ENCODE measurements at places on chromosomes 3 and 15. TPM values are rescaled to one million over a fixed set of nuclear protein-coding genes. Genes with fewer than 3 reads are reported as not detected.

Gene IL17RD
- 8.1 TPM for total RNA-seq

GRCh38 chr3:4866866-4867265 is 112.4 kb upstream of the BHLHE40 start:
- DNase-seq, result no peak

Gene RCCD1
- total RNA-seq, result 19.1 TPM

Gene OR5H6
- not detected for total RNA-seq

Gene ROPN1
- total RNA-seq, result not detected

- no peak for DNase-seq
These were observed 52.5 kb upstream of the C15orf61 start for GRCh38 chr15:67468416-67468815.

DNA sequence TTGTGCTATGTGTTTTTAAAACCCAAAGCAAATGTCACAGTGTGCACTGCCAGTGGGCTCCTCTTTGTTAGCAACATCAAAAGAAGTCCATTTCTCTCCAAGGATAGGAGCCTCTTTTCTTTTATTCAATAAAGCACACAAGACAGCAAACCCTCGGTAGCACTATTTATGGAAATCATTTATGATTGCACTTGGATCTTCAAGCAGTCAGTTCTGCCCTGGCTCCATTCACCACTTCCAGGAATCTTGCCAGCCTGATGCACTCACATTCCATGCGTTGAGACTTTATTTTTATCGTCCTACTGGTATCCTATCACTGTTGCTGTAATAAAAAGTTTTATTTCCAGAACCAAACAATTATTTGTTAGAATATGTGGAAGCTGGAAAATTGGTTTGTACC is 412.1 kb downstream of the TBL1XR1 start:
- DNase-seq, result peak; percentile 45

DNA sequence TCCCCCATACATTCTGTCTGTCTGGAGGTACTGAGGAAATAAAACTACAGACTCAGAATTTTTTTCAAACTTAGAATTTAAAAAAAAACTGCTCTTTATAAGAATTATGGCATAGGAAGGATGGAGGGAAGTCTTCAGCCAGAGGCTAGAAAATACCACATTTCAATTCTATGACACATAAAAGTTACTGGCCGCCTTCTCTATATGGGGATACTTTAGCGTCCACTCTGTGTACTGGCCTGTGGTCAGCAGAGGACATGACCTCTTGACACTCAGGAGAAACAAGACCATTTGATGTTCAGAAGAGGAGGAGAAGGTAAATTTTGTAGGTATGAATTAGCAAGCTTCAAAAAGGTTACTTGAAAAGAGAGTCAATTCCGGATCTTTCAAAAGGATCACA is 417.4 kb downstream of the MFSD1 start:
- DNase-seq, result no peak

Gene AADACL2
- total RNA-seq, result not detected

GRCh38 chr3:50167069-50167840 is 12.1 kb downstream of the SEMA3F start:
- no peak for DNase-seq

DNA sequence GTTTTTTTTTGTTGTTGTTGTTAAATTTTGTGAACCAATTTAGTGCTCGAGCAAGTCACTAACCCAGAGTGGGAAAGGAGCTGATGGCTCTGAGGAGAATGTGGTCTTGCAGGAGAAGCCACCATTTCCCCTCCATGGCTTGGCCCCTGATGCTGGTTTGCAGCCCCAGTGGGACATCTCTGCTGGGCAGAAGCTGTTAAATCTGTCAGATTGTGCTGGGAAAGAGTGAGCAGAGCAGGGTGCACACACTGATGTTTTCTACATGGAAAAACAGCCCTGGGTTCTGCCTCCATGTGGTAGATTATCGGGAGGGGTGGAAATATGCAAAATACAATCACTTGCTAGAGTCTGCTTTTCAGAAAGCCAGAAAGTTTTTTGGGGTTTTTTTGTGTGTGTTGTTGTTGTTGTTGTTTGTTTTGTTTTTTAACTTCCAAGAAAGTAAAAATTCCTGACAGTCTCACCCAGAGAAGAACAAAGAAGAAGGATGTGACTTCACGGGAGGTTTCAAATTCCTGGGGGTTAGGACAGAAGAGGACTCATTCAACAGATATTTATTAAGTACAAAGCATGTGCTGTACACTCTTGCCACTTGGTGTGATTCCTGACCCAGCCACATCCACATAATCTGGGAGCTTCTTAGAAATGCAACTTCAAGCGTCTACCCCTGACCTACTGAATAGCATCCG is 133.7 kb downstream of the FOXB1 start:
- DNase-seq, result no peak

- peak; percentile 57 for DNase-seq
These were observed 11.9 kb downstream of the GRM2 start for GRCh38 chr3:51718547-51719409.

- DNase-seq, result no peak
These were observed 63.1 kb upstream of the CSPG5 start for GRCh38 chr3:47641739-47642138.

Gene SNX22
- total RNA-seq, result 33.0 TPM

- DNase-seq, result no peak
These were observed 14.6 kb upstream of the SNRPA1 start for GRCh38 chr15:101309436-101310160.

Gene GPR149
- 2.7 TPM for total RNA-seq

Gene NTRK3
- 149 TPM for total RNA-seq

Gene TOP2B
- total RNA-seq, result 132 TPM

Measured in dorsolateral prefrontal cortex (tissue), 122 donors.